ENCODE measurements at places on chromosomes 12 and 14.

- no peak for DNase-seq
These were observed at the start of gene LPAR5 for GRCh38 chr12:6635856-6636531. Gene LPAR5 (minus strand): TSS chr12:6635959. CDS start chr12:6621248, 14,711 bp downstream.

- DNase-seq, result no peak
These were observed 78.8 kb downstream of the C12orf75 start for GRCh38 chr12:105409279-105409678.

GRCh38 chr12:93698307-93699092, 21.3 kb downstream of the CRADD start:
- no peak for DNase-seq

DNA sequence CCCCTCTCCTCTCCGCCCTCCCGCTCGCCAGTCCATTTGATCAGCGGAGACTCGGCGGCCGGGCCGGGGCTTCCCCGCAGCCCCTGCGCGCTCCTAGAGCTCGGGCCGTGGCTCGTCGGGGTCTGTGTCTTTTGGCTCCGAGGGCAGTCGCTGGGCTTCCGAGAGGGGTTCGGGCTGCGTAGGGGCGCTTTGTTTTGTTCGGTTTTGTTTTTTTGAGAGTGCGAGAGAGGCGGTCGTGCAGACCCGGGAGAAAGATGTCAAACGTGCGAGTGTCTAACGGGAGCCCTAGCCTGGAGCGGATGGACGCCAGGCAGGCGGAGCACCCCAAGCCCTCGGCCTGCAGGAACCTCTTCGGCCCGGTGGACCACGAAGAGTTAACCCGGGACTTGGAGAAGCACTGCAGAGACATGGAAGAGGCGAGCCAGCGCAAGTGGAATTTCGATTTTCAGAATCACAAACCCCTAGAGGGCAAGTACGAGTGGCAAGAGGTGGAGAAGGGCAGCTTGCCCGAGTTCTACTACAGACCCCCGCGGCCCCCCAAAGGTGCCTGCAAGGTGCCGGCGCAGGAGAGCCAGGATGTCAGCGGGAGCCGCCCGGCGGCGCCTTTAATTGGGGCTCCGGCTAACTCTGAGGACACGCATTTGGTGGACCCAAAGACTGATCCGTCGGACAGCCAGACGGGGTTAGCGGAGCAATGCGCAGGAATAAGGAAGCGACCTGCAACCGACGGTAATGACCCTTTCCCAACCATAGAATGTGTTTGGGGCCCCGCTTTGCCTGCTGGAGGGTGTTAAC, 615 bp downstream of the CDKN1B start:
- DNase-seq, result no peak

DNA sequence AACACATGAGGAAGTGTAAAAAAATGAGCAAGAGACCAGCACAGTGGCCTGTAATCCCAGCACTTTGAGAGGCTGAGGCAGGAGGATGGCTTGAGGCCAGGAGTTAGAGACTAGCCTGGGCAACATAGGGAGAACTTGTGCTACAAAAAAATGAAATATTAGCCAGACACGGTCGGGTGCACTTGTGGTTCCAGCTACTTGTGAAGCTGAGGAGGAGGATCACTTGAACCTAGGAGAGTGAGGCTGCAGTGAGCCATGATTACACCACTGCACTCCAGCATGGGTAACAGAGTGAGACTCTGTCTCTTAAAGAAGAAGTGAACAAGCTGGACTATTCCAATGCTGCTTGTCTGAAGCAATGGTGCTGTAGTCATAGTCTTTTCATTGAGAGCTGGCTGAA, 36.3 kb upstream of the MAP3K9 start:
- no peak for DNase-seq

All from GM12891 (cell line).